ENCODE measurements at places on chromosomes 1 and 21.

- no peak for DNase-seq
These were observed 21.0 kb downstream of the CNIH4 start for GRCh38 chr1:224377676-224378006.

GRCh38 chr21:32529679-32530078, 55.6 kb downstream of the TCP10L start:
- DNase-seq = no peak

DNA sequence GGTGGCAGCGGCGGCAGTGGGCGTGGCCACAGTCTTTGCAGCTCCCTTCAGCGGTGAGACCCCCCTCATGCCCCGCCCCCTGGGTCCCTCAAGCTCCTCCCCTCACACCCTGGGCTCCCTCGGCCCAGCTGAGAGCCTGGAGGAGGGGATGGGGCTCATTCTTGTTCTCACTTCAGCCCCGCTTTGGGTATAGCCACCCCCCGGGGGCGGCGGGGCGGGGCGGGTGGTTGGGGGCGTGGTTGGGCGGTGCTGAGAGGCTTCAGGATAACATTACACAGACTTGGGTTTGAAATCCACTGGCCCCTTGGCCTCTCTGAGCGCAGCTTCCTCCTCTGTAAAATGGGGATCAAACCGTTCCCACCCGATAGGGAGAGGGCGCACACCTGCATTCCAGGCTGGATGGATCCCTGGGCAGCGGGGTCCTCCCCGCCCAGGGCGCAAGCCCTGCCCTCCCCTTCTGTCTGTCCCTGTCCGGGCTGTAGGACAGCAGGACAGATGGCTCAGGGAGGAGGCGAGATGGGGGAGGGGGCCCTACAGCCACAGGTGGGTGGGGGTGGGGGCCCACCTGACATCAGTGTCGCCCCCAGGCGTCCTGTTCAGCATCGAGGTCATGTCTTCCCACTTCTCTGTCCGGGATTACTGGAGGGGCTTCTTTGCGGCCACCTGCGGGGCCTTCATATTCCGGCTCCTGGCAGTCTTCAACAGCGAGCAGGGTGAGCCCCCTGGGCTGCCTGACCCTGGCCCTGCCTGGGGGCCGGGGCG, 5.1 kb downstream of the CLCNKA start:
- peak; percentile 73 for DNase-seq

GRCh38 chr1:229980009-229980408, 87.0 kb upstream of the GALNT2 start:
- no peak for DNase-seq

GRCh38 chr1:109910963-109911798, 532 bp downstream of the CSF1 start:
- DNase-seq = no peak
